Activated gamma-delta T cell treated with Interleukin-2 at 50 U/mL for 16 hours (primary cell): ENCODE measurements at places on chromosomes 13 and 19.

DNA sequence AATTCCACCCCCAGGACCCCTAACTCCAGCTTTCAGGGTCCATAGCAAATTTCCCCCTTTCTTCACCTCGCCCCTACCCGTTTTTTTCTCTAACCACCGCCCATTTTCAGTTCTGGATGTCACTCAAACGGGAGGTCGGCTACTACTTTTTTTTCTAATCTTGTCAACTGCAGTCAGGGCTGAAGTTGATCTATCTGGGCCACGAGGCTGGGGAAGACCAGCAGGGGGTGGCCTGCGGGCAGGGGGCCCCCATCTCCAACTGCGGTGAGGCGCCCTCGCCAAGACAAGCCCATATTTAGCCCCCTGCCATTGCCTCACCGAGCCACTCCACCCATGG is 748 bp downstream of the LHFPL6 start:
- DNase-seq = no peak

DNA sequence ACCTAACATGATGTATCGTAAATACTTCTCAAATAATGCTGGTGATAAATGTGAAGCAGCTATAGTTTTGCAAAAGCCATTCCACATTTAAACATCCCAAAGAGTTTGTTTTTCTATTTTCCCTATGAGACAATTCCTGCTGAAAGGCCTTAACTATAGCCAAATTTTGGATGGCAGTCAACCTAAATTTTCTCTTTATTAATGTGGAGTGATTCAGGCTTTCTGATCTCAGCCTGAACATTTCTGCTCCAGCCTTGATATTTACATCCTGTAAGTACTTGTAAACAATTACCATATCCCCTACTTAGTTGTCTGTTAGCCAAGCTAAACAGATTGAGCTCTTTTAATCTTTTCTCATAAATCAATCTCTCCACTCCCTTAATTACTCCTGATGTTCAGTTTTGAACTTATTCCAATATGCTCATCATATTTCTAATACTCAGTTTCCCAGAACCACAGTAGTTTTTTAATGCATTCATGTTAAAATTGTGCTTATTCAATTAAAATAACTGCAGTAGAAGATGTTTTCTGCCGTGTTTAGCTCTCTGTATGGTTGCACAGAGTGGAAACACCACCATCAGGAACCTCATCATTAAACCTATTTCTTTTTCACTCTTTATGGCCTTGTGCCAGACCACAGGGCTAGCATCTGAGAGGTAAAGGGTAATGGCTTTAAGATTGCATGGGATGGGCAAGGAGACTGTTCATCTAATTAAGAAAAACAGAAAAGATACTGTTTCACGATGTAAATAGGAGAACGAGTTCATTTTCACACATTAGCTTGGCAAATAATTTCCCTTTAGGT is 1235.2 kb upstream of the SLC10A2 start:
- DNase-seq = no peak

- DNase-seq = no peak
These were observed 971 bp upstream of the ANKRD10 start for GRCh38 chr13:110915874-110916206.

- DNase-seq = no peak
These were observed 67.8 kb downstream of the ZNF728 start for GRCh38 chr19:22935151-22935550.

DNA sequence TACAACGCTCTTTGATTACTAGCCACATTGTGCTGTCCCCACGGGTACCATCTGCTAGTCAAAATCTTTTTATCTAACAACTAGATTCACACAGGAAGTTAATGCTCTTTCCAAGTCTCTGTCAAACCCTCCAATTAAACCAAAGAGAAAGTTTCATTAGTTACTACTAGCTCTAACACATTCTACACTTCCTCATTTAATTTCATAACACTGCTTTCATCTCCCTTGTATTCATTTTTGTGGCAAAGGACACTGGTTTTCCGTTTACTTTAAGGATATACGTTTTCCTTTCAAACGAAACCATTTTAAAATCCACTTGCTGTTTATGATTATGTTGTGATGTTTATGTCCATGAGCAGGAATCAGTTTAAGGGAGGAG is 5.3 kb downstream of the DYRK1B start:
- DNase-seq = no peak

DNA sequence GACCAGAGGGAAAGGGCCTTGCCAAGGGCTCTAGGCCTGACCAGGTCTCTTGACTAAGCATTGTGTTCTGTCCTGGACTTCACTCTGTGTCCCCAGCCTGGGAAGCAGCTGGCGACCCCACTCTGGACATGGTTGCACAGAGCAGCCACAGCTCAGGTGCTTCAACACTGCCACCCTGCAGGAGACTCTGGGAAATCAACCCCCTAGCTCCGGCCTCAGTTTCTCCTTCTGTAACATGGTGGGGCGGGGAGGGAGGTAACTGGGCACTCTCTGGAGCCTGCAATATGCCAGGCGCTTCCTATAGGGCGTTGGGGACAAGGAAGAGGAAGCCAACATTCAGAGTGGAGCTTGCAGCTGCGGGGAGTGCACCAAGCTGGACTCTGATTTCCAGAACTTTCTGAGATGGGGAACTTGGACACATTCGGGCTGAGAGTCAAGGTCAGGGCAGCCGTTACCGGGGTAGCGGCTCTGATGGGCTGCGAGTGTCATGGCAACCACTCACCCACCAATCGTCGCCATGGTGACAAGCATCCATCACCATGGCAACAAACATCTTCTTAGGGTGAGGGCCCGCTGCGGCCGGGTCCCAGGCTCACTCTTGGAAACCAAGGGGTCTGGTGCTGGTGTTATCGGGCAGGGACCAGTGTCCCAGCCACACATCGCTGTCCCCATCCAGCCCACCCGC is 12.8 kb downstream of the F2RL3 start:
- DNase-seq = no peak

GRCh38 chr19:1632462-1633268 is 19.8 kb downstream of the TCF3 start:
- DNase-seq = no peak

DNA sequence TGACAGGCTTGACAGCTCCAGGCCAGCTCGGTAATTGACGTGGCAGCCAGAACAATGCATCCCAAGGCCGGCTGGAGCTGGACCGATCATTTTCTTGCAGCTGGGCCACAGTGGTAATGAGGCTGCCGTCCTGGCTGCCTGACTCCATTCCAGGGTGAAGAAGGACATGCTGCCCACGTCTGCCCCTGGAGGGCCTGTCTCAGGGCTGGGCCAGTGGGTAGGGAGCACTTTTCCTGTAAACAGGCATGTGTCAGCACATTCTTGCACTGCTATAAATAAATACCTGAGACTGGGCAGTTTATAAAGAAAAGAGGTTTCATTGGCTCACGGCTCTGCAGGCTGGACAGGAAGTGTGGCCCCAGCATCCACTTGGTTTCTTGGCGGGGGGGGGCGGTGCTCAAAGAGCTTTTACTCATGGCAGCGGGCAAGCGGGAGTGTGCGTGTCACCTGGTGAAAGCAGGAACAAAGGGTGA is 38.1 kb upstream of the KCTD15 start:
- DNase-seq = no peak

GRCh38 chr13:50375792-50376191 is 360.5 kb downstream of the KCNRG start:
- DNase-seq = no peak

DNA sequence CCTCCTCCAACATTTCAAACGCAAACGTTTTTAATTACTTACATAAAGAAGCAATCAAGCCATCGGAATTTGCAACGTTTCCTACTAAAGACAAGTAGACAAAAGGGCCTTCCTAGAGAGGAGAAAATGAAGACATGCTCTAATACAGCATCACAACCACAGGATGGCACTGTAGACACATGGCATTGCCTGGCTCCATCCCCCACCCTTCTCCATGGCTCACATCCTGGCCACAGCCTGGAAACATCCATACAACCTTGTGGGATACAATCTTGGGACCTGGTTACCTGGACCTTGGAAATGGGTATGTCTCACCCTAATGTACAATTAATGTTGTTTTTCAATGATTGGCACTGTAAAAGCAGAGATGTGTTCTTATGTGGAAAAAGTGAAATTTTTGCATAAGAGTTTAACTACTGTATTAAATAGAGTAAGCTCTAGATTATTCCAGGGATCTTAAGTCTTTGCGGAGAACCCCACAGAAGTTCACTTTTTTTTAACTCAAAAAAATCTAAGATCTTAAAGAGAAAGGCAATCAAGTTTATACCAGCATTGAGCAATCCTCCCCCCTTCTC is 21.5 kb downstream of the EBPL start:
- no peak for DNase-seq

DNA sequence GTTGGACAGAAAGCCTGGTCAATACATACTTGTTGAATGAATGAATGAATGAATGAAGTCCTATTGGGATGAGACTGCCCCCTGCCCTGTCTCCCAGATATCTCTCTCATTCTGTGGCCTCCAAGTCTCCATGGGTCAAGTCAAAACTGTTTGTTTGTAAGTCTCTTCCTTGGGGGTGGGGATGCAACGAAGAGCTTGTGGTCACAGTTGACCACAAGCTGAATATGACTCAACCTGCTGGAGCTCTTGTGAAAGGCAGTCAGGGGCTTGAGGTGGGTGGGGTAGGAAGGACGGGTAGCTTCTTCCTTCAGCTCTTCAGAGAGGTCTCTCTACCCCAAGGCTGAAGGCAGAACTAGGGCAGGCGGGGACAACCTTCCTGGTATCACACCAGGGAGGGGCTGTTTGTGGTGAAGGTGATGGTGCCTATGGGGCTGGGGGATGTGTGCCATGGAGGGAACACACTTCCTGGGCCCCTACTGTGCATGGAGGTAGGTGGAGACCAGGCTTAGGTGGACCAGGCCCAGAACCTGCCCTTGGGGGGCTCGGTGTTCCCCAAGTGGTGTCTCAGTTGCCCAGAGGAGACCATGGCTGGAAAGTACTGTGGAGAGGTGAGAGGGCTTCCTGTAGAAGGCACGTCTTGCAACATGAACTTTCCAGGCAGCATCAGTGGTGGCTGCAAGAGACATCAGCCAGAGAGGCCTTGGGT is 8.0 kb downstream of the MYO1F start:
- peak; percentile 86 for DNase-seq

- no peak for DNase-seq
These were observed 9.6 kb downstream of the CD37 start for GRCh38 chr19:49344505-49345423.

DNA sequence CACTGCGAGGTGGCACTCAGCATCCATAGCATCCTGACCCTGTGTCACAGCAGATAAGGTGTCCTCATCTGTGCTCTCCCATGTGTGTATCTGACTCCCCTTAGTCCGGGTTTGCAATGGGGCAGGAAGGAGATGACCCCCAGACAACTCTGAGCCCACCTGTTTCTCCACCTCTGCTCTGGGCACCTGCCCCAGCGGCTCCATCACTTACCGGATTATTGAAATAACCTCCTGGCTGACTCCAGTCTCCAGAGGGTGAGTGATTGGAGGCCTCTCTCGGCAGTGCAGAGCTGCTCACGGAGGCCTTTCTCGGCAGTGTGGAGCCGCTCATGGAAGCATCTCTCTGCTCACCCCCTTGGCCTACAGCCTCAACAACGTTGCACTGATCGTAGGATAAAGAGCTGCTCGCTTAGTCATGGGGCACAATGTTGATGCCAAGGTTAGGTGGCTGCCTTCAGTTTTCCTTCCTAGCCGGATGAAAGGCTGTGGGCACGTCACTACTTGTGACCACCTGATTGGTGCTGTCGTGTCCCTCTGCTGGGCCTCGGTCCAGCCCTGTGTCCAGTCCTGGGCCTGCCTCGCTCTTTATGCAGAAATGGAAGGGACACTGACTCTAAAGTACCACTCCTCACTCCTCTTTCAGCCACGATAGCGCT is 67.6 kb downstream of the TEX29 start:
- no peak for DNase-seq

DNA sequence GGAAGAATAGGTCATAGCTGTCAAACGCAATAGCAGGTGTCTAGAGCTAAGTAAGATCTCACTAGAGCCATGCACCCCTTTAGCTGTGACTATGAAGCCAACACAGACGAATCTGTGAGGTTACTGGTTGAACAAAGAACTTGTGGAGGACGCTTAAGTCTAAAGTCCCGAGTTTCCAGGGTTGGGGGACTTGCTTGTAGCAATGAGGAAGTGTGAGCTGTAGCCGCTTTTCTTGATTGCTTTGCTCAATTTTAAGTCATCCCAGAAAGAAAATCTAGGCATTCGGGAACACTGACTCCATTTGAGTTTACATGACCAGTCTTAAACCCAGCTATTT is 1.6 kb downstream of the GPC5 start:
- no peak for DNase-seq

DNA sequence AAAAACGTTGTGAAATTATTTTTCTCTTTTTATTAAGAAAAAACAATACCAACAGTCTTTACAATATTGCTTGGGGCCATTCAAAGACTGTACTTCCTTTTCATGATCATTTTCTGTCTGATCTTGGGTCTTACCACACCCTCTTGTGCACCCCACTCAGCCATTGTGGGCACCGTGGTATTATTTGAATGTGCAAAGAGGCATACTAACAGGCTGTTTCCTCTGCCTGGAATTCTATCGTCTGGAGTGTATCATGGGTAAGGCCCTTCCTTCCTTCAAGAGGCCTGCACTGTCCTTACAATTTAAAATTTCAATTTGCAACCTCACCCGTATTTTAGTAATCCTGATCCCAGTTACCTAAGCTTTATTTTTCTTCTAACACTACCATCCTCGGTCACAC is 76.5 kb downstream of the FGF14 start:
- no peak for DNase-seq

DNA sequence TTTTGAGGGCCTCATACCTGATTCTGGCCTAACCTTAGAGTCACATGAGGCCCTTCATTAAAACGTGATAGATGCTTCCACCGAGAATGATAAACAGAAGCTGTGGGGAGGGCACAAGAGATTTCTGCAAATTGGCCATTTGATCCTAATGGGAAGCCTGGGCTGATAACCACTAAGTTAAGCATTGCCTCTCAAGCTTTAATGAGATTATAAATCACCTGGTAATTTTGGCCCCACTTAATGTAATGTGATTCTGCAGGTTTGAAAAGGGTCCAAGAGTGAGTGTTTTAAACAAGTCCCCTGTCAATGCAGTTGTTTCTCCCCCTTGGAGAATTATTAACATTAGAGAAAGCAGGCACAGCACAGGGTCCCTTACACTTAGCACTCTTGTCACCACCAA is 42.0 kb downstream of the ZNF486 start:
- no peak for DNase-seq

DNA sequence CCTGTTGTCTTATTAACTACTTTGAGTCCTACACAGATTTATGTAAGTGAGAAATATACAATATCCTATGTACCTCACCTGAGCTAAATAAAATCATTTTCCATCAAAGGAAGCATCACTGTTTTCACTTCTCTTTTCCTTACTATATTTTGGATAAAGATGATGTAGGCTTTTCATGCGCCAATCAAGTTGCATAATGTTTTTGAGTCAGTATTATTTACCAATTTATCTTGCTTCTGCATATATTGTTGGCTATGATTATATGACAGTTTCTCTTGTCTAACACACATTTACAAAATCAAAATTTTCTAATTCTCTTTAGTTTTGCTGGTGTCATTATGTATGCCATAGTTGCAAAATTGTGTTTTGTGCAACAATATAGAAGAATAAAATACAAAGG is 67.9 kb upstream of the FRY start:
- no peak for DNase-seq

- DNase-seq = no peak
These were observed at the start of gene DLL3 for GRCh38 chr19:39498798-39499642. DLL3 (plus strand) TSS chr19:39498947; CDS start chr19:39498975, 28 bp downstream.
